ENCODE measurements at places on chromosomes 11 and 22.

GRCh38 chr11:69321877-69322361, 28.0 kb downstream of the MYEOV start:
- no peak for DNase-seq

GRCh38 chr22:37996079-37996478, 11.7 kb upstream of the SOX10 start:
- no peak for DNase-seq

GRCh38 chr11:17161515-17161914, 46.3 kb downstream of the PIK3C2A start:
- no peak for DNase-seq

DNA sequence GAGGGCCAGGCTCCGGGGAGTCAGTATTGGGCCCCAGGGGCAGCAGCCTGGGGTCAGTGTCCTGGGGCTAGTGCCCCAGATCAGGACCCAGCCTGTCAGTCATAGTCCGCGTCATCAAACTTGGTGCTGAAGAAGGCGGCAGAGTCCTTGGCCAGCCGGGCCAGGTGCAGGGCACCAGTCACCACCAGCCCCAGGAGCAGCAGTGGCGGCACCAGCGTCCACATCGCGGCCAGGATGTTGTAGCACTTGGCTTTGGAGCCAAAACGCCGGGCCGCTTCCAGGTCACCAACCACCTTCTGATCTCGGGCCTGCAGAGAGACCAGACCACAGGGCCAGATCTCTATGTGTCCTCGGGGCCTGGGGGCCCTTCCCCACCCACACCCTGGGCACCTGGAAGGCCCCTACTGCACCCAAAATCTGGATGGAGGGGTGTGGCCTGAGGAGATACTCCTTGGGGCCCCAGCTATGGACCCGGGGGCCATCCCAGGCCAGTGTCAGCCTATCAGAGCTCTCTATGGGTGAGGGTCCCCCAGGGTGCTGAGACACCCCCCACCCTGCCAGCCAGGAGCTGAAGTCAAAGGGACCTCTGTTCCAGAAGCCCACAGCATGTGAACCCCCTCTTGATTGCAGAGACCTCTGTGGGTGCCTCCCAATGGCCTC, 790 bp downstream of the IFITM5 start:
- DNase-seq = no peak

- no peak for DNase-seq
Measured at GRCh38 chr11:14676068-14676467, 32.5 kb downstream of the PDE3B start.

DNA sequence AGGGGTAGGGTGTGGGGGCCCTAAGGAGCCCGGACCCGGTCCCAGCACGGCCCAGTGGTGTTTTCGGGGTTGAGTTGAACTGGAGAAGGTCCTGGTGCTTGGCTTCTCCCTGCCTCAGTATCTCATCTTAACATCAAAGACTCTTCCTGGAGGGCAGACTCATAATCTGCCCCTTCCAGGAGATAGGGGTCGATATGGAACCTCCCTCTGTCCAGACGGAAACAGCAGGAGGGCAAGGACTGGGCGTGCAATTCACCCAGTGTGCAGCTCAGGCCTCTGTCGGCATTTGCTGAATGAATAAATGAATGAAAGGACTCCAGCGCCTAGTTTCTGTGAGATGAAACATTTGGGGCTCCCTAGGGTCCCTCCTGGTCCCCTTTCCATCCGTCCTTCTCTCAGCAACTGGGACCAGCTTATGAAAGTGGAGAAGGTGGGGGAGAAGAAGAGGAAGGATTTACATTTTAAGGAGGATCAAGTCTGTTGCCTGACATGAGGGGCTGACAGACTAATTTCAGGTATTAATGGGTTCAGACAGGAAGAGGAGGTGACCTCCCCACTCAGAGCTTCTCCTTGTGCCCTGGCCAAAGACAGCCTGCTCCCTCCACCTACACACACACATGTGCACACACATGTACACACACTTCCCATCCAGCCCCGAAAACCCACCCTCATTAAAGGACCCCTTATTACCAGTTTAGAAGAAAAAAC, 1.1 kb upstream of the SHISA8 start:
- DNase-seq = no peak

- DNase-seq = no peak
Measured at GRCh38 chr11:112795911-112796649, 165.1 kb upstream of the NCAM1 start.

DNA sequence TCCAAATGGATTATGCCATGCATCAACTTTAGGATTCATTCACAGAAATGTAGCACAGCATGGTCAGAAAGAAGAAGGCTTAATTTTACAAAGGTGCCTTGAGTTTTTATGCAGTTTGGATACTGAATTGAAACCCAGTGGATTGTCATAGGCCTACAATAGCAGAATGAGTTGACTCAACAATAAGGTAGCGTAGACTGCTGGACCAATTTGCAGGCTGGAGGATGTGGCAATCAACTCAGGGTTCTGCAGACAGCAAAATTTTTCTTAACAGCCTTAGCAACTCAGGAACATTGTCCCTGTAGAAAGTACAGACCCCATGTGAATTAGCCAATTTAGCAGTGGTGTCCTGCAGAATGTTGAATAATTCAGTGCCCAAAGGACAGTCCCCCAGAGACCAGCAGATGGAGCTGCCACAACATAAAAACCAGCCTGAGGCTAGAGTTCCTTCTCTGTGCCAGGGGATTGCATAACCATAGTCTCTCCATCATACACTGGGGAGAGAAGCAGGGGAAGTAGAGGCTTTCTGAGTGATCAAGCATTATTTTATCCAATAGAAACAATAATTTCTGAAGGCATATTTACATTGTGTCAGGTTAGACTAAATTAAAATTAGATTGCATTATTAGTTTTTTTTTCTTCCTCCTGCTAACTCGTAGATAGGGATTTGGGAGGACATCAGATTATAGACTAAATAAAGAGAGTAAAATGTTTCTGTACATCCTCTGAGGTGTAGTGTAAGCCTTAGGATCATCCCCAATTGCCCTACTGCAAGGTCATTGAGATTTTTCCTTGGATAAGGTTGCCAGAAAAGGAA, 20.3 kb upstream of the MRPL17 start:
- no peak for DNase-seq

- no peak for DNase-seq
Measured at GRCh38 chr11:68974421-68975194, 6.2 kb downstream of the MRGPRD start.

- no peak for DNase-seq
Measured at GRCh38 chr11:17572359-17572690, 25.3 kb downstream of the OTOG start.

DNA sequence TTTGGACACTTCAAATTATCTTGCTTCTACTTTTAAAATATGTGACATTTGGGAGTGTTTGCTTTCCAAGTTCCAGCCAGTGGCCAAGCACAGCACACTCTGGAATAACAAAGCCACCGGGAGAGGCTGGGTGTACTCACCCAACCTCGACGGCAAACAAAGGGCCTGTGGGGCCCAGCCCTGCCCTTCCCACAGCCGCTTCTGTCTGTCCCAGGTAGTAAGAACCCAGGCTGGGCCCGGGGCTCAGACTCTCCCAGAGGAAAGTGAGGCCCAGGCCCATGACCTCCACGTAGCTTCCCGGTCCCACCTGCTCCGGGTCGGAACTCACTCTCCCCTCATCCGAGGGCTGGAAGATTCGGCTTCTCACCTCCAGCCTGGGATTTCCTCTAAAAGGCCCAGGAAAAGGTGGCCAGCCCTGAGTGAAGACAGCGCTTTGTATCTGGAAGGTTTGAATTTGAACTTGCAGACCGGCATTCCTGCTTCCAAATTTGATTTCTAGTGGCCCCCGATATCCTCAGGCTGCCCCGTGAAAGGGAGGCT, 93.5 kb downstream of the CELSR1 start:
- DNase-seq = no peak

DNA sequence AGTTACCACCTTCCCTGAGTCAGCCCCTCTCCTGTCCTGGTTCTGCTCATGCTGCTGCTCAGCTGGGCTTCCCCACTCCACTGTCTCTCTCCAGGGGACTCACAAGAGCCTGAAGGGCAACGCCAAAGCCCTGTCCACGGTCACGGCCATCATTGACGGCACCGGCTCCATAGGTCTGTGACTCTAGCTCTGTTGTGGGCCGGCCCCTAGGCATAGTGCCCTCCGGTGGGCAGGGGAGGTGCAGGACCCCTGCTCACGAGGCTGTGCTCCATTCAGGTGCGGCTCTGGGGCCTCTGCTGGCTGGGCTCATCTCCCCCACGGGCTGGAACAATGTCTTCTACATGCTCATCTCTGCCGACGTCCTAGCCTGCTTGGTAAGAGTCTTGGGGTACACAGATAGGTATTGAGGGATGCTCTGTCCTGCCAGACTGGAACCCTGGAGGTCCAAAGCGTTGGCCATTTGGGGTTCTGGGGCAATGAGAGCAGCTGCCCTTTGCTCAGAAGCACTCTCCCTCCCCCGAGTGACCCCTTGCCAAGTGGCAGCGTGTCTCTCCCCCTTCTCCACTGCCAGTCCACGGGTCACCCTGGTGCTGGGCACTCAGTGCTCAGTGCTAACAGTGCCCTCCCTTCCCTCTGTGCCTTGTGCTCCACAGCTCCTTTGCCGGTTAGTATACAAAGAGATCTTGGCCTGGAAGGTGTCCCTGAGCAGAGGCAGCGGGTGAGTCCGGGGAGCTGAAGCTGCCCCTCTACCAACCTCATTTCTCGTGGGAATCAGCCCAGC, 22.4 kb downstream of the SLC37A2 start:
- no peak for DNase-seq

GRCh38 chr22:38345782-38346181, 28.5 kb upstream of the CSNK1E start:
- DNase-seq = no peak

DNA sequence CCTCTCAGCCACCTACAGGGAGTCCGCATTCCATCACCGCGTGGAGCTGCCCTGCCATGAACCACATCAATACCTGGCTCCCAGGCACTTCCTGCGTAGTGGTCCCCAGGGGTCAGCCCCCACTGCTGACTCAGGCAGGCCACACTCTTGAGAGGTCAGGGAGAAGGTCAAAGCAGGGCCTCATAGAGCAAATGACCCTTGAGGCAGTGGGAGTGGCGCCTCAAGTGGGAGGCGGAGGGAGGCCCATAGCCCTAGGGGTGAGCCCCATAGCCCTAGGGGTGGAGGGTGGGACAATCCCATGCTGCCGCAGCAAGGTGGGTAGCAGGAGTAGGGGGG, 5.0 kb downstream of the PRDX5 start:
- no peak for DNase-seq

DNA sequence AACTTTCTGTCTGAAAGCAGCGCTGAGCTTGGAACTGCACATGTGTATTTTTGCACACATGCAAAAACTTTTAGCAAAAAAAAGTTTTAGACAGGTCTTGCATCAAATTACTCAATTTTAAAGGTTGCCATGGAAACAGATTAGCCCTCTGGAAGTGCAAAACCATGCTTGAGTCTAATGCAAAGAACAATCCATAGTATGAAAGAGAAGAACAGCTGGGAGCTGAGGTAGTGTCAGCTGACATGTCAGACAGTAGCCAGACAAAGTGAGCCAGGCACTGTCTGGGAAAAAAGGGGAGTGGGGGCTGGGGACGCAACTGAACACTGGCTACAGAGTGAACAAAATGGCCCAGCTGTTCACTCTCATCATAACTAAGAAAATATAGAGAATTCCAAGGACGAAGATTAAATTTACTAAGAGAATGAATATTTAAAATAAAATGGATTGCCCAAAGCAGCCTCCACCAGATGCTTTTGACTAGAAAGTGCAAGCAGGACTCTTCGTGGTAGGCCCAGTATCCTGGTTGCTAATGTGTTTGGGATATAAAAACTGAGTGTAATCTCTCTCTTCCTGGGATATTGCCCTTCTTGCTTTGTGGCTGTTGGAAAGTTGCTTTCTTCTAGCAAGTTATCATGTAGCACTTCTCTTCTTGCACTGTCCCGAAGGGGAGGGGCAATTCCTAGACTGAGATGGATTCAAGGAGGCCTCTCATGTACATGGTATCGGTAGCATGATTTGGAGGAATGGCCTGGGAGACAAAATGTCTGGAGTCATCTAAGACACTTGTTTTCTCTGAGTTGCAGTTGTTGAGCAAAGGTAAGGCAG, 434.1 kb upstream of the FAT3 start:
- no peak for DNase-seq

- no peak for DNase-seq
Measured at GRCh38 chr11:94519478-94520084, 7.3 kb downstream of the C11orf97 start.

DNA sequence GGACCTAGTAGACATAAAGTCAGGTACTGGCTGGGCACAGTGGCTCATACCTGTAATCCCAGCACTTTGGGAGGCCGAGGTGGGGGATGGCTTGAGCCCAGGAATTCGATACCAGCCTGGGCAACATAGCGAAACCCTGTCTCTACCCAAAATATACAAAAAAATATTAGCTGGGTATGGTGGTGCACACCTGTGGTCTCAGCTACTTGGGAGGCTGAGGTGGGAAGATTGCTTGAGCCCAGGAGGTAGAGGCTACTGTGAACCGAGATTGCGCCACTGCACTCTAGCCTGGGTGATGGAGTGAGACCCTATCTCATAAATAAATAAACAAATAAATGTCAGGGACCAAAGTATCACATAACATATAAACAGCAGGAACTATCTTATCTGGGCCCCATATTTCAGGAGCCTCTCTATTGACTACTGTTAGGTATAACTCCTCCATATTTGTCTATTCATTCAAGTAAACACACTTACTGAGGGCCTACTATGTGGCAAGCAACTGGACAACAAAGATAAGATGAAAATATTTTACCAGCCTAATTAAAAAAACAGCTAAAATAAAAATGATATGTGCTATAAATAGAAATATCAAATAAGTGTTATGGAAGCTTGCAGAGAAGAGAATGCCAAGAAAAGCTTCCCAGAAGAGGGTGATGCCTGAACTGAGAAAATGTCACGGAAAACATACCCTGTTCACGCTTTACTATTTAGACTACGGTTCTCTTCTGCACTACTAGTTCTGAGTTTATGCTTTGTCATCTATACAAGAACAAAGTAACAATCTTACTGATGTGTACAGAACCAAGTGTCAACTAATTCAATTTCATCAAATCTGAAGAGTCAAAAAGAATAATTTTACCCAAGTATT, 2.0 kb downstream of the NUP98 start:
- DNase-seq = no peak

GRCh38 chr11:3641701-3642070, at the start of gene ART5:
Gene ART5, minus strand, starts transcription at chr11:3641992. Its CDS starts 130 bp downstream, at chr11:3641862.
- no peak for DNase-seq

GRCh38 chr11:7893796-7894195, 37.3 kb downstream of the OR10A6 start:
- no peak for DNase-seq

DNA sequence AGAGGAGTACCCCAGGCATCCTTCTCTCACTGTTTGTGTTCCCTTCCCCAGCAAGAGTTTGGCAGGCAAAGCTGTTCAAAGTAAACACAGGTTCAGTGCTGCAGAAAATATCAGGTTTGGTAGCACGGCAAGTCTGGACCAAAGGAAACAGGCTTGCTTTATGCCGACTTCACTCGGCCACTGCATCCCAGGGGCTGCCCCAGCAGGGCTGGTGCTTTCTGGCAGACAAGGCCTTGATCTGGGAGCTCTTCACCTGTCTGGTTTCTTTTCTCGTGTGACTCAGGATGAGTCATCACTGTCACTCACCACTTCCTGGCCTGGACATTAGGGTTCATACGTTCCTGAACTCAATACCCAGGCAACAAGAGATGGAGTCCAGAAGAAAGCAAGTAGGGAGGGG, 52.6 kb upstream of the NAV2 start:
- DNase-seq = no peak

GRCh38 chr11:1358286-1358685, 31.4 kb upstream of the BRSK2 start:
- DNase-seq = no peak

All from esophagus squamous epithelium (tissue), 5 donors.